ENCODE measurements at places on chromosomes 2 and 18.
A peak's percentile ranks its signal among the peaks of the same experiment; 100 is the strongest.

DNA sequence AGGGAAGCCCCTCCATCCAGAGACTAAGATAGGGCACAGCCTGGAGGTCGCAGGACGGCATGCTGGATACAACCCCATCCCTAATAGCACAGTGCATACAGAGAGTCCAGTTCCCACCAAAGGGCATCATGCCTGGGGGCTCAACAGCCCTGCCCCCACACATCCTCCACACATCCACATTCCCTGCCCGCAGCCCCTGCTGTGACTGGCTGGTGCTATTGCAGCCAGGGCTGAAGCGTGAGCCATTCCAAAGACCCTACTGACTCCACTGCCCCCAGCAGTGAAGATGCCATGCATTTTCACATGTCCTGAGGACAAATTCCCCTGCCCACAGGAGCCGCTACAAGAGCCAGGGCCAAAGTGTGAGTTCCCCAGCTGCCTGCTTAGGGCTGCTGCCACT lies 641.6 kb downstream of the METTL4 start:
- no peaks in the 10 kb centered on the region for H3K4me1 ChIP-seq
- DNase-seq = no peak
- H3K27ac ChIP-seq = no peak overlapping the region
- H3K36me3 ChIP-seq = no peaks in the 10 kb centered on the region

GRCh38 chr2:97770445-97770844 lies 57.1 kb downstream of the ZAP70 start:
- no peak overlapping the region for H3K27ac ChIP-seq
- no peaks in the 10 kb centered on the region for H3K27me3 ChIP-seq
- H3K36me3 ChIP-seq = peaks cover 66% of the 10 kb centered on the region
- no peak for DNase-seq
- no peaks in the 10 kb centered on the region for H3K4me1 ChIP-seq

GRCh38 chr2:175136334-175137215 lies 31.4 kb downstream of the ATF2 start:
- H3K27me3 ChIP-seq = no peaks in the 10 kb centered on the region
- H3K27ac ChIP-seq = no peak overlapping the region
- no peaks in the 10 kb centered on the region for H3K36me3 ChIP-seq
- peaks cover 7% of the 10 kb centered on the region for H3K4me1 ChIP-seq
- no peak overlapping the region for H3K4me3 ChIP-seq
- no peak for DNase-seq

DNA sequence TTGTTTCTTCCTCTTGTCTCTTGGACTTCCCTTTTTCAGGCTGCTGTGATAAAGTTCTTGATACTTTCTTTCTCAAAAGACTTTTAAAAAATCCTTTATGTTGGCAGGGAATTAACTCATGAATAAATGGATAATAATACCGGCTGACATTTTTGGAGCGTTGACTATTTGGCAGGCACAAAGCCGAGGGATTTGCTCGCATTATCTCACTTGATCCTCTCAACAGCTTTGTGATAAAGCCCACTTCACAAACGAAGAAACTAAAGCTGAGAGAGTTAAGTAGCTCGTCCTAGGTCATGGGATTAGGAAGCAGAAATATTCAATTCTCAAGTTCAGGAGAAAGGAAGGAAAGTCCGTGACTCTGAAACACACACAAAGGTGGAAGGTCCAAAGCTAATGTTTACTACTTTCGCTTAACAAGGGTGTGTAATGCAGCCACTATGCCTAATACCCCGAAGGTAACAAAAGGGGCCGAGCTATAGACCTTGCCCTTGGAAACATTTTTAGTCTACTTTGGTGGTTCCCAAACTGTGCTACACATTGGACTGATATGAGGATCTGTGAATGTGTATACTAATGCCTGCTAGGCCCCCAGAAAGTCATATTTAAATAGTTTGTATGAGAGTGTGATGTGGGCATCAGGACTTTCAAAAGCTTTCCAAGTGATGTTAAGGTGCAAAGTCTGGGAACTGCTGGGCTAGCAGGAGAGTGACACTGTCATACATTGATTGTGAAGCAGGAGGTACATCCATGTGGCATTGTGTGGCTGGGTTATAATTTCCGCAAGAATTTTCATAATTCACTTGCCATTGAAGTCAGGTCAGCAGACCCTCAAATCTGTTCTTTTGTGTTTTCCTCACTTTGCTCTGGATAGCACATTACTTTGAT lies 508.4 kb downstream of the PLCL1 start:
- no peak overlapping the region for H3K4me3 ChIP-seq
- no peak for DNase-seq
- H3K27ac ChIP-seq = no peak overlapping the region
- H3K36me3 ChIP-seq = no peaks in the 10 kb centered on the region
- no peaks in the 10 kb centered on the region for H3K27me3 ChIP-seq

- H3K36me3 ChIP-seq = no peaks in the 10 kb centered on the region
- no peak within 1 kb of the TSS for H3K4me3 ChIP-seq
- no peaks in the 10 kb centered on the region for H3K4me1 ChIP-seq
- H3K27ac ChIP-seq = no peak within 1 kb of the TSS
Measured at GRCh38 chr2:108988796-108989713, at the start of gene EDAR. Gene EDAR (minus strand): TSS chr2:108989220. CDS start chr2:108931014, 58,206 bp downstream.

DNA sequence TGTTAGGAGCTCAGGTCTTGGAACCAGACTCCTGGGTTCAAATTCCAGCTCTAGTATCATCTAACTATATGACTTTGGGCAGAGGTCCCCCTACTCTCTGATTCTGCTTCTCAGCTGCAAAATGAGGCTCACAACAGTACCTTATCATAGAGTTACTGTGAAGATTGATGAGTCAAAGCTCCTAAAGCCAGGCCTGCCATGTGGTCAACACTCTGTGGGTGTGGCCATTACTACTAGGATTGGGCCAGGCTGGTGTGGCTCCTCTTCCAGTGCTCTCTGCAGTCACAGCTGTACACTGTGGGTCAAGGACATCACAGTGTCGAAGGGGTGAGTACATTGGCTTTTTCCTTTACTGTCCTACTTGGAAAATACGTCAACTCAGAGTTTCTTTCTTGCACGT lies 22.6 kb downstream of the CAPN13 start:
- H3K36me3 ChIP-seq = no peaks in the 10 kb centered on the region
- no peaks in the 10 kb centered on the region for H3K27me3 ChIP-seq
- no peak overlapping the region for H3K27ac ChIP-seq
- H3K4me3 ChIP-seq = no peak overlapping the region
- H3K4me1 ChIP-seq = no peaks in the 10 kb centered on the region

DNA sequence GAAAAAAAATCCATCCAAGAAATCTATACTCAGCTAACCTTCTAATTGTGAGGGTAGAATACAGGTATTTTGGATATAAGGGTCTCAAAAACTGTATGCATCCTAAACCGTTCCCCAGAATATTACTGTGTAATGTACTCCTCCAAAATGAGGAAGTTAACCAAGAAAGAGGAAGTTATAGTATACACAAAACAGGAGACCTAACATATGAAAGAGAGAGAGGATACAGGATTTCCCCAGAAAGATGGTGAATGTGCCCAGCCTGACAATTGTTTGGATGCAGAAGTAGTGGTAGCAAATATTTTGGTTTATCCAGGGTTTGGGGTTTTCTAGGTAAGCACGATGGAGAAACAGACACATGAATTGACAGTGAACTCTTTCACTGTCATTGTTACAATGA lies 50.6 kb downstream of the GALNT3 start:
- H3K27ac ChIP-seq = no peak overlapping the region
- H3K4me3 ChIP-seq = no peak overlapping the region
- no peak for DNase-seq
- no peaks in the 10 kb centered on the region for H3K27me3 ChIP-seq
- H3K36me3 ChIP-seq = no peaks in the 10 kb centered on the region

- H3K36me3 ChIP-seq = no peaks in the 10 kb centered on the region
- no peak for DNase-seq
- H3K27me3 ChIP-seq = no peaks in the 10 kb centered on the region
- no peaks in the 10 kb centered on the region for H3K4me1 ChIP-seq
Measured at GRCh38 chr18:58455314-58456188, 173.3 kb downstream of the ALPK2 start.

- DNase-seq = no peak
- H3K4me3 ChIP-seq = no peak overlapping the region
- peaks cover 9% of the 10 kb centered on the region for H3K36me3 ChIP-seq
- H3K4me1 ChIP-seq = no peaks in the 10 kb centered on the region
- no peak overlapping the region for H3K27ac ChIP-seq
Measured at GRCh38 chr18:70194227-70194890, 11.1 kb downstream of the RTTN start.

- no peak for DNase-seq
- no peak overlapping the region for H3K27ac ChIP-seq
- no peaks in the 10 kb centered on the region for H3K27me3 ChIP-seq
Measured at GRCh38 chr2:220144411-220144810, 517.0 kb downstream of the SLC4A3 start.

- no peak overlapping the region for H3K4me3 ChIP-seq
- H3K4me1 ChIP-seq = no peaks in the 10 kb centered on the region
- no peaks in the 10 kb centered on the region for H3K27me3 ChIP-seq
- H3K27ac ChIP-seq = no peak overlapping the region
- H3K36me3 ChIP-seq = no peaks in the 10 kb centered on the region
Measured at GRCh38 chr2:6647046-6647445, 218.7 kb downstream of the CMPK2 start.

- no peak for DNase-seq
- no peaks in the 10 kb centered on the region for H3K36me3 ChIP-seq
- no peak overlapping the region for H3K27ac ChIP-seq
- H3K27me3 ChIP-seq = peaks cover 15% of the 10 kb centered on the region
- peaks cover 16% of the 10 kb centered on the region for H3K4me1 ChIP-seq
Measured at GRCh38 chr2:237561221-237561620, 5.2 kb upstream of the PRLH start.

DNA sequence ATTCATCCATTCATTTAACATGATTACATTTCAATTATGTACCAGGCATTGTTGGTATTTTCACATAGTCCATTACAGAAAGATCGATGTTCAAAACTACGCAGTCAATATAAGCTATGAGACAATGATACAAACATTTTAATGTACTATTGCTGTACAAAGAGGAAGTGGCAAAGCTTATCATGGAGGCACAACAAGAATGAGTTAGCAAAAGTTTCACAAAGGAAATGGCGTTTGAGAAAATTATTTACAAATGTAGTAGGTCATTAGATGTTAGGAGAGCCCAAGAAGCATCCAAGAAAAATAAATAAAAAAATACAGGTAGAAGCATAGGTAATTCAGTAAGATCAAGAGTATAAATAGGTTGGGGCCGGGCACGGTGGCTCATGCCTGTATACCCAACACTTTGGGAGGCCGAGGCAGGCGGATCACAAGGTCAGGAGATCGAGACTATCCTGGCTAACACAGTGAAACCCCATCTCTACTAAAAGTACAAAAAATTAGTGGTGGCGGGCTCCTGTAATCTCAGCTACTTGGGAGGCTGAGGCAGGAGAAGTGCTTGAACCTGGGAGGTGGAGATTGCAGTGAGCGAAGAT lies 1730.8 kb upstream of the CELF4 start:
- no peaks in the 10 kb centered on the region for H3K27me3 ChIP-seq
- DNase-seq = no peak
- no peaks in the 10 kb centered on the region for H3K4me1 ChIP-seq
- no peak overlapping the region for H3K27ac ChIP-seq

GRCh38 chr18:38751898-38752297 lies 1186.3 kb upstream of the CELF4 start:
- H3K4me1 ChIP-seq = no peaks in the 10 kb centered on the region
- H3K27ac ChIP-seq = no peak overlapping the region
- no peaks in the 10 kb centered on the region for H3K36me3 ChIP-seq
- no peaks in the 10 kb centered on the region for H3K27me3 ChIP-seq
- no peak overlapping the region for H3K4me3 ChIP-seq

DNA sequence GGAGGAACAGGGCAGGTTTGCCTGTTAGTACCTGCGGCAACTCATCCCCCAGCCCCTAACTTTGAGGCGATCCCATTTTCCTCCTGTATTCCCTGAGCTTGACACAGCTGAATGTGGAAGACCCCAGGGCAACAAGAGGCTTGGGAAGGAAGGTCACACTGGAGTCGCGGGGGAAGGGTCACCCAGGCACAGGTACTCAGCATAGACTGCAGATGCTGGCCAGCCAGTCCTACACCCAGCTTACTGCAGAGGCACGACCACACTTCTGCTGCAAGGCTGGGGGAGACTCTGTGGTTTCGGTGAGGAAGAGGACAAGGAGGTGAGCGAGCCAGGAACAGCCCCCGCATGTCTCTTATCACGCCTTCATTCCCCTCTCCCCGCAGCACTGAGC lies 91.5 kb downstream of the MALT1 start:
- H3K4me1 ChIP-seq = no peaks in the 10 kb centered on the region
- DNase-seq = no peak
- H3K27me3 ChIP-seq = no peaks in the 10 kb centered on the region
- no peaks in the 10 kb centered on the region for H3K36me3 ChIP-seq
- no peak overlapping the region for H3K27ac ChIP-seq

DNA sequence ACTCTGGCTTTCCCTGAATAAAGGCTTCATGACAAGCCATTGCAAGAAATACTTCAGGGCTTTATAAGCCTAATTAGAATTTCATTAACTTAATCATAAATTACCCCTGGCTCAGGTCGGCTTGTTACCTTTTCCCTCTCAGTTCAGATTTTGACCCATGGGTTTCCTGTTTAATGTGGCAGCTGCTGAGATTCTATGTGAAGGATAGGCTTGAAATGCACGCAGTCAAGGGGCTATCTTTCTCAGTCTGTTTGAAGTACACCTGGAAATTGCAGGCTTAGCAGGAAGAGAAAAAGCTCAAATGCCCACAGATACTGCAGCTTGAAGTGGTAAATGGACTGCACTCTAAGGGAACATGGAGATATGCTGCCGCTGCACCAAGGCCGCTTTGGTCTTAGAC lies 49.4 kb downstream of the CAVIN2 start:
- H3K36me3 ChIP-seq = no peaks in the 10 kb centered on the region
- DNase-seq = no peak
- H3K27ac ChIP-seq = no peak overlapping the region
- H3K4me1 ChIP-seq = no peaks in the 10 kb centered on the region
- no peak overlapping the region for H3K4me3 ChIP-seq

GRCh38 chr2:73293534-73294171 lies at the start of gene EGR4:
Gene EGR4 (minus strand): TSS chr2:73293548. CDS start chr2:73293317, 231 bp downstream.
- peaks cover 98% of the 10 kb centered on the region for H3K27me3 ChIP-seq
- no peak within 1 kb of the TSS for H3K27ac ChIP-seq
- no peaks in the 10 kb centered on the region for H3K36me3 ChIP-seq
- peak; percentile 67 for DNase-seq
- H3K4me1 ChIP-seq = peaks cover 20% of the 10 kb centered on the region

- no peak overlapping the region for H3K4me3 ChIP-seq
- H3K27ac ChIP-seq = no peak overlapping the region
- no peaks in the 10 kb centered on the region for H3K27me3 ChIP-seq
- no peaks in the 10 kb centered on the region for H3K4me1 ChIP-seq
- no peaks in the 10 kb centered on the region for H3K36me3 ChIP-seq
- no peak for DNase-seq
Measured at GRCh38 chr18:11761553-11761952, 72.5 kb downstream of the GNAL start.

- DNase-seq = no peak
- H3K4me1 ChIP-seq = no peaks in the 10 kb centered on the region
- no peaks in the 10 kb centered on the region for H3K36me3 ChIP-seq
- H3K4me3 ChIP-seq = no peak overlapping the region
- H3K27ac ChIP-seq = no peak overlapping the region
Measured at GRCh38 chr2:232043966-232044365, 82.5 kb downstream of the DIS3L2 start.

GRCh38 chr2:184004289-184004947 lies 593.9 kb upstream of the ZNF804A start:
- H3K4me1 ChIP-seq = no peaks in the 10 kb centered on the region
- H3K4me3 ChIP-seq = no peak overlapping the region
- no peaks in the 10 kb centered on the region for H3K36me3 ChIP-seq
- DNase-seq = no peak
- H3K27me3 ChIP-seq = no peaks in the 10 kb centered on the region
